Non-pigmented ciliary epithelial cell (primary cell): ENCODE measurements at places on chromosomes 5 and 9.

GRCh38 chr5:93329756-93330155 lies 251.3 kb downstream of the NR2F1-AS1 start:
- DNase-seq: no peak

- peak; percentile 48 for DNase-seq
Observed at GRCh38 chr5:123610665-123611405, 98.9 kb downstream of the CSNK1G3 start.

DNA sequence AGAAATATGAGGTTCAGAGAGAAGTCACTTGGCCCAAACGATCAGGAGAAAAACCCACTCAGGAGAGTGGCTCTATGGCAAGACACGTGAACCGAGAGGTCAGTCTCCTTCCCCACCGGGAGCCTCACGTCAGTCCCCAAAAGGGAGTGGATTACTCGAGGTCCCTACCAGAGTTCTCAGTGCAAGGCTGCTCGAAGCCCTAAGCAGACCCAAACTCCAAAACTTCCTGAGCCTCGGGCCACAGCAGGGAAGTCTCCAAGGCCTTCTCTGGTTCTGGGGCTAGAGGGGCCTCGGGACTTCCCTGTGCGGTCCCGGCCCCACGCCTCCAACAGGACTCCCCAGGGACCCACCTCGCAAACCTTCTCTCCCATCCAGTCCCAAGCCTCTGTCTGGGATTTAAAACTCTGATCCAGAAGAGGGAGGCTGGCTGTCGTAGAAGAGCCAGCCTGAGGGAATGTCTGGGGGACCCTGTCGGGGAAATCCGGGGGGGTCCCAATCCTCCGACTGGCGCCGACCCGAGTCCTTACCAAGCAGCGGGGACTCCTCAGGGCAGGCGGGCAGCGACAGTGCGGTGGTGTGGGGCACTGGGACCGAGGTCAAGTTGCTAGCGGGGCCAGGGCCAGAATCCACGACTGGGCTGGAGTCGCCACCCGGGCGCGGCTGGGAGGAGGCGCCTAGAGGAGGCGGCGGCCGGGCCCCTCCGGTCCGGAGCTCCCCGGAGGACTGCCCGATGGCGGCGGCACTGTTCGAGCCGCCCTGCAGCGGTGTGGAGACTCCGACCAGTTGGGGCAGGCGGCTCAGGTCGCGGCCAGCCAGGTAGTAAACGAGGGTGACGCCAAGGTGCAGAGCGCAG lies 679 bp downstream of the B4GALT1 start:
- no peak for DNase-seq

DNA sequence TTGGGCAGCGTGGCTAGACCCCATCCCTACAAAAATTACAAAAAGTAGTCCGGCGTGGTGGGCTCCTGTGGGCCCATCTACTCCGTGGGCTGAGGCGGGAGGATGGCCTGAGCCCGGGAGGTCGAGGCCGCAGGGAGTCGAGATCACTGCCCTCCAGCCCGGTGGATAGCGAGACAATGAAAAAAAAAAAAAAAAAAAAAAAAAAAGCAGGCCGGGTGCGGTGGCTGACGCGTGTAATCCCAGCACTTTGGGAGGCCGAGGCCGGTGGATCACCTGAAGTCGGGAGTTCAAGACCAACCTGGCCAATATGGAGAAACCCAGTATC lies 110.5 kb upstream of the LPCAT1 start:
- no peak for DNase-seq

DNA sequence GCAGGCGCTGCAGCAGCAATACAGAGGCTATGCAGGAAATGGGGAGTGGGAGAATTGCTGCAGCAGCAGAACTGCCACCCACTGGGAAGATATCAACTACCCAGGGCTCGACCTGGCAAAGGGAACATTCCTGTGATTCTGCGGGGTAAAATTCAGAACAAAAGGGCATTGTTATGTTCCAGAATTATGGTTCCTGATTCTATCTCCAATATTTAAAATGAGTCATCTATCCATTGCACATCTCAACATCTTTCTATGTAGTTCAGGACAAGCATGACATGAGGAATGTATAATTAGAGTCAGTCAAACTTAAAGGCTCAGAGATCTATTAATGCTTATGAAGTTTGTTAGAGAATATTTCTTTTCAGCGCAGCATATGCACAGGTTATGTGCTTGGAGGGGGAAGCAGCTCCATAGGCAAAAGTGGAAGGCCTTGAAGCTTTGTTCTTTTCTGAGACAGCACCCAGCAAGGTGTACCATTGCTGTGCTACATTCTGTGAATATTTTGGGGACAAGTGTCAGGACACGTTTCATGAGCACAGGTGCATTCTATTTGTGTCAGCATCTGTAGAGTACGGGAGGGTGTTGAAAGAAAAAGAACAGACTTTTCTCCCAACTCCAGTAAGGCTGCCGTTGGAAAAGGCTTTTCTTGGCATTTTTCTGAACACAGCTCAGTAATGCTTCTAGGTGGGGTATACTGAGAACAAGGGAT lies 395.6 kb upstream of the MPDZ start:
- no peak for DNase-seq

DNA sequence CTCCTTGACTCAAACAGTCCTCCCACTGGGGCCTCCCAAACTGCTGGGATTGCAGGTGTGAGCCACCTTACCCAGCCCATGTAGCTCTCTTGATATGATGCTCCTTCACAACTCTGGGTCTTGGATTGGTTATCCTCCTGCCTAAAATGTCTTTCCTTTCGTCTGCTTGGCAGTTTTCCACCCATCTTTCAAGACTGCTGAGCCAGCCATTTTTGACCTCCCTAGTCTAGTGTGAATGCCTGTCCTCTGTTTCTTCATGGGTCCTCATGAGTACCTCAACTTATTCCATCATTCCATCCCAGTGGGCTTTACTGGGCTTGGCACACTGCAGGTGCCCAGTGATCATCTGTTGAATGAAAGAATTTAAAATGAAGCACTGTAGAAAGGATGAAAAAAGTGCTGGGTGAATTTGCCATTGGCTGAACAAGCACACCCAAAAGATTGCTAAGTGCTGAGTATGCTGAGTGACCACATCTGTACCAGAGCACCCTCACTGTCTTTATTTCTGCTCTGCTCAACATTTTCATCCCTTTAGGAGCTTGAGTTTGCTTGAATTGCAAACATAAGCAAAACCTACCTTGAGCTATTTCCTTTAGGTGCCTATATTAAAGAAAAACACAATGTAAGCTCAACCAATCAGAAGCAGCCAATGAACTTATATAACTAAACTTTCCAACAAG lies 84.8 kb upstream of the FAM169A start:
- no peak for DNase-seq

DNA sequence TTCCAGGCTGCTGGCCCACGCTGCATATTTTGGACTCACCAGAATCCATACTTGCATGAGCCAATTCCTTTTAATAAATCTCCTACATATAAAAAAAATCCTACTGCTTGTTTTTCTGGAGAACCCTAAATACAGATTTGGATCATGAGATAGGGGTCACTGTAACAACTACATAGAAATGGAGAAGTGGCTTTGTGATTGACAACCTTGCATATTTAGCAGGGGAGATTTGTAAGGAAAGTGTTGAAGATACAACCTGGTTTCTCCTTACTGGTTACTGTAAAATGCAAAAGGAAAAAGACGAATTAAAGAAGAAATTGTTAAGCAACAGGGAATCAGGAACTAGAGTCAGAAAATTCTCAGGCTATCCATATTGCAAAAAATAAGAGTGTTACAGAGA lies 74.8 kb downstream of the HABP4 start:
- DNase-seq: no peak

GRCh38 chr5:174799121-174799520 lies 74.7 kb downstream of the MSX2 start:
- no peak for DNase-seq

DNA sequence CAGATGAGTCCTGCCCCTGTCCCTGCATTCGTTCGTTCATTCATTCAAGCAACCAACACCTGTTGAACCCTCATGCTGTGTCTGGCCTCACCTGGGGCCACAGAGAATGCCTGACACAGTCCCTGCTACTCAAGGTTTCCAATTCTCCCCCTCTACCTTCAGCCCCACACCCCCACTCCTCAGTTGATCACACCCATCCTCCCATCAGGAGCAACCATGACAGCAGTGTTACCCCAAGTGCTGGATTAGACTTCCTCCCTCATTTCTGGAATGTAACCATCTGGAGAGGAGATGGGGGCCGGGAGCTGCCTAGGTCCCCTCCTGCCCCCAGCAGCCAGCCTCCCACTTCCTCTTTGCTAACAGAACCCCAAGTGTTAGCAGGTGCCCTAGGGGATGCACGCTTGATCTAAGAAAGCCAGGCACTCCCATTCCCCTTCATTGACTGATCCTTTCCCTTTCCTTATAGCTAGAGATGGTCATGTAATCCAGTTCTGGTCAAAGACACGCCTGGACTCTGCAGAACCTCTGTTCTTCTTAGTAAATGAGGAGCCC lies 57.2 kb downstream of the SMIM23 start:
- DNase-seq: no peak

GRCh38 chr9:136820971-136821825 lies 13.4 kb downstream of the RABL6 start:
- no peak for DNase-seq

DNA sequence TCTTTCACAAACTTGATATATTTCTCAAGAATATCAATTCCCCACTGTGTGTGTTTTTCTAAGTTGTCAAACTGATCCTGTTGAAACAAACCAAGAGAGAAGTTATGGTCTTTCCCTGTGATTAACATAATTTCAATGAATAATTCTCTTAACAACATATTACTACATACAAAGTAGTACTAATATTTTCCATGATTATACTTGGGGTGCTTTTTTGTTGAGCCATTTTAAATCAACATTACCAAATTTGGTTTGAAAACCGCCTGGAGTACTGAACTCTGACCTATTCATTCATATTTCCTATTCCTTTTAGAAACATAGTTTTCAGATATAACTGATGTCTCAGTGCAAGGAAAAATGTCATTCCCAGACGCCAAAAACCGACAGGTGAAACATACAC lies 48.1 kb downstream of the FNBP1 start:
- no peak for DNase-seq

DNA sequence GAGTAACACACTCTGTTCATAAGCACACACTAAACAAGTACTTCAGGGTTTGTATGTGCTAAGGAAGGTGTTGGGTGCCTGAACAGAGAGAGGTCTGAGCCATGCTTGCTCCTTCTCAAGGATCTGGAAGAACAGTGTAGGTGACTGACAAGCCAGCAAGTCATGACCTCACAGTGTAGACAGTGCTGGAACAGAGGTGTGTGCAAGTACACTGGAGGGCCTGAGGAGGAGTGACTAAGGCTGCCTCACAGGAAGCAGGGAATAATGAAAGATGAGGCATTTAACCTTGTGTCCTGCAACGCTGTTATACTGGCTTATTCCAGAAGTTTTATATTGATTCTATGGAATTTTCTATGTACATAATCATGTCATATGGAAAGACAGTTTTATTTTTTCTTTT lies 83.9 kb downstream of the TMEM174 start:
- no peak for DNase-seq

DNA sequence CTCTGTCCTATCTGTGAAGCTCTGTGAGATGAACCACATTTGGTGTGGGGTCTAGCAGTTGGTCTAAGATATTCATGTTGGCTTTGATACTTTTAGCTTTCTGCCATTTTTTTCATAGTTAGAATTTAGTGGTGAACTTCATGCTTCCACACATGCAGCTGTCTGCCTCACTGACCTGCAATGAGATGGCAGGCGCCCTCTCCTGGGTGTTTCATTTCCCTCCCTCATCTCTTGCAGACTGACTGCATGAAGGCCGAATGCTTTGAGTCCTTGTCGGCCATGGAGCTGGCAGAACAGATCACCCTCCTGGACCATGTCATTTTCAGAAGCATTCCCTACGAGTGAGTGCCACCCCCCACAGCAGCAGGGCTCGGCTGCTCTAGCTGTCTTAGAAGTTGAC lies 26.1 kb upstream of the CKMT2 start:
- DNase-seq: no peak

GRCh38 chr5:945691-946551 lies 53.2 kb downstream of the TRIP13 start:
- no peak for DNase-seq

- no peak for DNase-seq
Observed at GRCh38 chr5:72096602-72097188, 10.6 kb upstream of the MAP1B start.

DNA sequence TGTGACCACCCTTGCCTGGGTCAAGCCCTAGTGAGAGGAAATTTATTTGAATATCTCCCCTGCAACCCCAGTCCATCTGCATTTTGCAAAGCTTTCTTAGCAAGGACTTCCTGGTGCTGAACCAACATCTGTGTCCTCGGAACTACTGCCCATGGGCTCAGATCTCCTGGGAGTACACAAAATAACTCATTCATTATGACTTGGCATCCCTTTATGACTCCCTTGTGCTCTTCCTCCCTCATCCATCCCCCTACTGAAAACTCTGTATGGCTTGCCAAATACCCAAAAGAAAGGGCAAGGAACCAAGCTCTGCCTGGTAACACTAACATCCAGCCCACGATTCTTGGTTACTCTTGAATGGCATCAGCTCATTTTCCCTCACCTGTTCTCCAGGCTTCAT lies 368.5 kb downstream of the NTRK2 start:
- no peak for DNase-seq

DNA sequence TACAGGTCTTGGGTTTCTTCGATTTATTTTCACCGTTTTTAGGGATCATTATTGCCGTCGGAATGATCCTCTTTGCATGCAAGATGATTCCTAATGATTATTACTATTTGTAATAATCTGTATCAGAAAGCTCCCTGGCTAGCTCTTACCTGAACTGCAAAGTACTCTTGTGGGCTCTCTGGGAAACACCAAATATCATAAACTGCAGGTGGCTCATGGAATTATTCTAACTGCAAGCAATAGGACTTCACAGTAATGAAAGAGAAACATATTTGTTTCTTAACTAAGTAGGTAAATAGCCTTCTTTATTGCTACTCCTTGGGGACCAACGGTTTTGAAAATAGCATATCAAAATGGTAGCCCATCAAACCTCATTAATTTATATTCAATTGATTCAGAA lies 219.4 kb downstream of the NFIB start:
- DNase-seq: no peak

DNA sequence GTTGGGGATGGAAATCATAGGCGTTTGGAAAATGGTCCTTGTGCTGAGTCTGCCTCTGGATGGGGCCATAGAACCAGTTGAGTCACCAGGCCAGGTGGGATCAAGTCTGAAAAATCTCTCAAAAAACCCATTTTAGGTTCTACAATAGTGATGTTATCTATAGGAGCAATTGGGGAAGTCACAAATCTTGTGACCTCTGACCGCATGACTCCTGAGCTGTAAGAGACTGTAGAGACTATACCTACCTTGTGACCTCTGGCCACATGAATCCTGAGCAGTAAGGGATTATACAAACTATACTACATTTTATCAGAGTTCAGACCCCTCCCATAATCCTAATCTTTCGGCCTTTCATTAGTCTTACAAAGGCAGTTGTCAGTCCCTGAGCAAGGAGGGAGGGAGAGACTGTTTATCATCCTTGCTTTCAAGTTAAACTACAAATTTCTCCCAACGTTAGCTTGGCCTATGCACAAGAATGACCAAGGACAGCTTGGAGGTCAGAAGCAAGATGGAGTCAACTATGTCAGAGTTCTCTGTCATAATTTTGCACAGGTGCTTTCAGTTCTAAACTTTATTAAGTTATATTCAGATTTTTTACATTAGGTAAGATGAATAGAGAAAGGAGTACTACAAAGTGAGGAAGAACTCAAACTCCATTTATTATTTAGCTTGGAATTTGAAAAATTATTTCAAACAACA lies 11.5 kb upstream of the JMY start:
- no peak for DNase-seq
